ENCODE measurements at places on chromosomes 16 and 17.
A peak's percentile ranks its signal among the peaks of the same experiment; 100 is the strongest.

GRCh38 chr17:48247603-48248002 is 140.0 kb downstream of the SNX11 start:
- H3K27me3 ChIP-seq, result no peaks in the 10 kb centered on the region
- no peak overlapping the region for H3K27ac ChIP-seq
- peaks cover 21% of the 10 kb centered on the region for H3K4me1 ChIP-seq

- peak; percentile 74 for DNase-seq
- peaks cover 10% of the 10 kb centered on the region for H3K36me3 ChIP-seq
- H3K4me3 ChIP-seq, result no peak overlapping the region
- H3K27ac ChIP-seq, result no peak overlapping the region
- no peaks in the 10 kb centered on the region for H3K27me3 ChIP-seq
These were observed 43.8 kb downstream of the DNAJA2 start for GRCh38 chr16:46929378-46930332.

DNA sequence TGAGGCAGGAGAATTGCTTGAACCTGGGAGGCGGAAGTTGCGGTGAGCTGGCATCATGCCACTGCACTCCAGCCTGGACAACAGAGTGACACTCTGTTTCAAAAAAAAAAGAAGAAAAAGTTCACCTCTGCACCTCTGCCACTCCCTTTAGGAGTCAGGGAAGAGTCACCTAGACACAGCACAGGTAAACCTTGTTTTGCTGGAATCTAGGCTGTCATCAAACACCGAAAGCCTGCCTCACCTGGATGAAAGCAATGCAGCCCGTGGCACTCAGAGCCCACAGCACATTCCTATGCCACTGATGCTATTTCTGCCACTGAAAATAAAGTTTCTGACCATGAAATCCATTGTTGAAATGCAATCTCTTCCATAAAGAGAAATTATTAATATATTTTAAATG is 22.2 kb downstream of the CFAP52 start:
- H3K27ac ChIP-seq, result no peak overlapping the region
- H3K4me1 ChIP-seq, result no peaks in the 10 kb centered on the region
- H3K4me3 ChIP-seq, result no peak overlapping the region
- DNase-seq, result no peak
- H3K36me3 ChIP-seq, result no peaks in the 10 kb centered on the region
- H3K27me3 ChIP-seq, result peaks cover 16% of the 10 kb centered on the region

DNA sequence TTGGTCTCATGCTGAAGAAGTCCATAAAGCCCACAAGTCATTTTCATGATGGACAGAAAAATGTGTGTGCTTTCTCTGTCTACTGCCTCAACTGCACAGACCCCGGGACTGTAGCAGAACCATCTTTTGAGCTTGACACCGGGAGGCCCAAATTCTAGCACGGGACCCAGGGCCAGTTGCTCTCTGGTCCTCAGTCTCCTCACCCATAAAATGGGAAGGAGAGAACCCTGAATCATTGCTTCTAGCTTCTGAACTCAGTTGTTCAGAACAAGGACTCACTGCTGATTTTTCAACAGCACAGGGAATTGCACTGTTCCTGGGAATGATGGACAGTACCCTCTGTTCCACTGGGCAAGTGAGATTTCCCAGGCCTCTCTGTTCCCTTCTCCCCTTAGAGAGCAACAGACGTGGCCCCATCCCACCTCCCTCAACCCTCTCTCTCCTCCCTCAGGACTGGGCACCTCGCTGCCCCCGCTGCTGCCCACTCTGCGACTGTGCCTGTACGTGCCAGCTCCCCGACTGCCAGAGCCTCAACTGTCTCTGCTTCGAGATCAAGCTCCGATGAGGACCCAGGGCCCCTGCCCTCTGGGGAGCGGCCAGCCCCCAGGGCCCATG is 2.2 kb upstream of the ALDOA start:
- DNase-seq, result no peak
- H3K4me3 ChIP-seq, result peak overlapping the region; percentile 91
- peak overlapping the region; percentile 95 for H3K27ac ChIP-seq
- peaks cover 36% of the 10 kb centered on the region for H3K36me3 ChIP-seq
- no peaks in the 10 kb centered on the region for H3K27me3 ChIP-seq

- H3K4me3 ChIP-seq, result no peak overlapping the region
- H3K4me1 ChIP-seq, result peaks cover 59% of the 10 kb centered on the region
- H3K36me3 ChIP-seq, result peaks cover 51% of the 10 kb centered on the region
- no peaks in the 10 kb centered on the region for H3K27me3 ChIP-seq
- DNase-seq, result no peak
These were observed 39.7 kb downstream of the ARHGAP17 start for GRCh38 chr16:24975428-24975889.

- peak overlapping the region; percentile 14 for H3K4me3 ChIP-seq
- no peak for DNase-seq
- H3K27ac ChIP-seq, result peak overlapping the region; percentile 99
- H3K36me3 ChIP-seq, result peaks cover 38% of the 10 kb centered on the region
- peaks cover 64% of the 10 kb centered on the region for H3K4me1 ChIP-seq
These were observed 1.7 kb upstream of the DVL2 start for GRCh38 chr17:7235693-7236665.

GRCh38 chr17:83155128-83156121 is 76.0 kb downstream of the METRNL start:
- DNase-seq, result peak; percentile 28
- no peaks in the 10 kb centered on the region for H3K36me3 ChIP-seq
- peaks cover 11% of the 10 kb centered on the region for H3K4me1 ChIP-seq
- H3K27ac ChIP-seq, result peak overlapping the region; percentile 9

DNA sequence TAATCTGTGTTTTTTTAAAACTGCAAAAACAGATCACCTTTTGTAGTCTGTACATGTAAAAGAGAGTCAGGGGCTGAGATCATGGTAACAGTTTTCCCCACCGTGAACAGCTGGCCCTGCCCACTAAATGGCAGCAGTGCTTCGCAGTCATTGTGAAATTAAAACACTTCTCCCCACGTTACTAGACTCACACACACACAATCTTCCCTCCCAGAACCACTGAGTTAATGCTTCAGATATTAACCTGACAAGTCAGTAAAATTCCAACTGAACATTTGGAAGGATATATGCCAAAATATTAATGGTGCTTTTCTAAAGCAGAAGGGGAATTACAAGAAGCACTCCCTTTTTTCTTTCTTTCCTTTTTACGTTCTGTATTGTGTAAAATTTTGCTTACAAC is 1.2 kb upstream of the CD300LG start:
- H3K4me3 ChIP-seq, result no peak overlapping the region
- H3K4me1 ChIP-seq, result no peaks in the 10 kb centered on the region
- H3K27me3 ChIP-seq, result peaks cover 11% of the 10 kb centered on the region
- DNase-seq, result no peak
- no peaks in the 10 kb centered on the region for H3K36me3 ChIP-seq

DNA sequence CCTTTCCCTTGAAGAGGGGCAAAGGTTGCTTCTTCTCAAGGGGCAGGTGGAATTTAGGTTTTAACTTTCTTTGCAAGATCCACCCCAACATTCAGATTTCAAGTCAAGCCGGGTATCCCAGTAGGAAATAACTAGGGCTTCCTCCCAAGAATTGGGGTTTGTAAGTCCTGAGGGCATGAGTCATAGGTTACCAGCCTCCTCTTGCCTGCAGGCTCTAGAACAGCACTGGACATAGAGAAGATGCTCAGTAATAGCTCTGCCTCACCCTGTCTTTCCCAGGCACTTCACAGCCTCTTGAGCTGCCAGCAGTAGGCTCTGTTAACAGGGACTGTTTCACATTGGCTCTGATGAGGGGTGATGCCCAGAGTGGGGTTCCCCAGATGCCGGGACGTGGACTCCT is 35.8 kb upstream of the ZFP90 start:
- H3K4me3 ChIP-seq, result no peak overlapping the region
- DNase-seq, result no peak
- H3K36me3 ChIP-seq, result no peaks in the 10 kb centered on the region

- H3K36me3 ChIP-seq, result no peaks in the 10 kb centered on the region
- peaks cover 28% of the 10 kb centered on the region for H3K27me3 ChIP-seq
These were observed 4.5 kb downstream of the TMEM100 start for GRCh38 chr17:55717898-55718735.

GRCh38 chr16:66850115-66850815 is 6.1 kb downstream of the CA7 start:
- H3K36me3 ChIP-seq, result no peaks in the 10 kb centered on the region
- no peak overlapping the region for H3K4me3 ChIP-seq
- no peak for DNase-seq
- H3K4me1 ChIP-seq, result peaks cover 5% of the 10 kb centered on the region
- no peak overlapping the region for H3K27ac ChIP-seq

DNA sequence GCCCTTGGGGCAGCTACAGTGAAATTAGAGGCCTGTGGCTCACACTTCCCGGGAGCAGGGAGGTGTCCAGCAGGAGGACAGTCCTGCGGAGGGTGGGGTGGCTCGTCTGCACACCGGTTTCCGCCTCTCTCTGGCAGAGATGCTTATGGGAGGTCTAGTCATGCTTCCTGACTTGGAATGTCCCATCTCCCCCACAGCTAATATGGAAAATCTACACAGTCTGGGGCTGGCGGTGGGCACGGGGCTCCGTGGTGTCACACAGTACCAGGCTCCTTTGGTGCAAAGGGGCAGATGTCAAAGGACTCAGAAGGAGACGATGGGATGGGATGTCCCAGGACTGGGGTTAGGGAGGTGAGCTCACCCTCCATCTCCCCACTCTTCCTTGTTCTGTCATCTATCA is 44.1 kb upstream of the DOC2B start:
- H3K4me1 ChIP-seq, result no peaks in the 10 kb centered on the region
- no peak overlapping the region for H3K4me3 ChIP-seq
- H3K27ac ChIP-seq, result no peak overlapping the region
- no peaks in the 10 kb centered on the region for H3K27me3 ChIP-seq

DNA sequence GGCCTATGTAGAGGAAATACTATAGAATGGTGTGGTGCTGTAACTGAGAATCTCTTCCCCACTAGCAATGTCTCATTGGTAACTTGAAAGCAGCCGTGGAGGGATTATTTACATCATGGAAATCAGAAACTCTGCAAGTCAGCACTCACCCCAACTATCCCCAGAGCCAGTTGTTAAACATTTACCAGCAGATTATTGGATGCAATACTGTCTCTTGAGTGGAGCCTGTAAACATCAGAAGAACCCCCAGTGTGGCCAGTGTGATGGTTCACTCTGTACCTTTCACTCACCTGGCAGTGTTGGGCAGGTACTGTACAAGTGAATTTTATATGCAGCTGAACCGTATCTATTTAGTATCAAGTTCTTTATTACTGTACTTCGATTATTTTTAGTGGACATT is 299.8 kb upstream of the SALL1 start:
- H3K27me3 ChIP-seq, result no peaks in the 10 kb centered on the region
- H3K27ac ChIP-seq, result no peak overlapping the region
- no peaks in the 10 kb centered on the region for H3K36me3 ChIP-seq
- no peak for DNase-seq
- H3K4me1 ChIP-seq, result no peaks in the 10 kb centered on the region
- no peak overlapping the region for H3K4me3 ChIP-seq

GRCh38 chr16:25217921-25218320 is 1.2 kb downstream of the AQP8 start:
- H3K27ac ChIP-seq, result no peak overlapping the region
- H3K4me1 ChIP-seq, result no peaks in the 10 kb centered on the region
- no peaks in the 10 kb centered on the region for H3K36me3 ChIP-seq
- no peak overlapping the region for H3K4me3 ChIP-seq
- H3K27me3 ChIP-seq, result no peaks in the 10 kb centered on the region

- no peak overlapping the region for H3K27ac ChIP-seq
- H3K27me3 ChIP-seq, result no peaks in the 10 kb centered on the region
- H3K4me3 ChIP-seq, result no peak overlapping the region
- no peaks in the 10 kb centered on the region for H3K4me1 ChIP-seq
- no peak for DNase-seq
These were observed 8.0 kb downstream of the TNFAIP1 start for GRCh38 chr17:28343491-28343932.

GRCh38 chr17:81030741-81031565 is 4.0 kb upstream of the BAIAP2 start:
- no peak overlapping the region for H3K4me3 ChIP-seq
- H3K27me3 ChIP-seq, result peaks cover 40% of the 10 kb centered on the region

GRCh38 chr17:19769946-19770652 is 22.0 kb upstream of the ALDH3A1 start:
- H3K36me3 ChIP-seq, result no peaks in the 10 kb centered on the region
- DNase-seq, result no peak
- H3K27ac ChIP-seq, result no peak overlapping the region
- H3K27me3 ChIP-seq, result no peaks in the 10 kb centered on the region
- peaks cover 41% of the 10 kb centered on the region for H3K4me1 ChIP-seq

DNA sequence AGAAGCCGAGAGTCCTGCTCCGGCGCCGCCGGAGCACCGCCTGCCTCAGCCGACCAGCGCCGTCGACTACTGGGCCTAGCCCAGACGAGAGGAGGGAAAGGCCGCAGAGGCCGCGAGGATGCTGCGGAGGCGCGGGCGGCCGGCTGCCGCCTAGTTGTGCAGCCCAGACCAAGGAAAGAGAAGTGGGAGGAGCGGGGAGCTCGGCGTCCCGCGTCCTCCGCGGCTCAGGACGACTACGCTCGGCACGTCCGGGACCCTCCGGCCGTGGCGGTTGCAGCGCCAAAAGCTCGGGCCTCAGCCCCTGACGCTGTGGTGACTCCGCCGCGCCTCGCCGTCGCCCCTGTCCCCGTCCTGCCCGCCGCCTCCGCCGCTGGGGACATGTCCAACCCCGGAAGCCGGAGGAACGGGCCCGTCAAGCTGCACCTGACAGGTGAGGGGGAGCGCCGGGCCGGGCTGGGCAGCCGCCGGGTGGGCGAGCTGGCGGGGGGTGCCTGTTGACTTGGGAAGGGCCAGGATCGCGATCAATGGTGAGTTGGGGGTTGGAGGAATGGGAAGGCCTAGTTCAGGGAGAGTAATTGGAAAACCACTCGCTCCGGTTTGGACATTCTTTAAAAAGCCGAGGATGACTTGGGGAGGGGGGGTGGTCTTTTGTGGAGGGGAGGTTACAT is 37.7 kb downstream of the RNF135 start:
- H3K27me3 ChIP-seq, result peaks cover 21% of the 10 kb centered on the region
- H3K36me3 ChIP-seq, result peaks cover 2% of the 10 kb centered on the region
- H3K4me3 ChIP-seq, result peak overlapping the region; percentile 81
- H3K27ac ChIP-seq, result peak overlapping the region; percentile 83

GRCh38 chr17:56545106-56545505 is 48.4 kb upstream of the NOG start:
- DNase-seq, result no peak
- H3K27me3 ChIP-seq, result peaks cover 17% of the 10 kb centered on the region
- no peaks in the 10 kb centered on the region for H3K36me3 ChIP-seq
- H3K4me3 ChIP-seq, result no peak overlapping the region
- H3K4me1 ChIP-seq, result no peaks in the 10 kb centered on the region

- no peak overlapping the region for H3K27ac ChIP-seq
- H3K27me3 ChIP-seq, result no peaks in the 10 kb centered on the region
- H3K36me3 ChIP-seq, result peaks cover 23% of the 10 kb centered on the region
- H3K4me1 ChIP-seq, result peaks cover 35% of the 10 kb centered on the region
- no peak overlapping the region for H3K4me3 ChIP-seq
These were observed 12.6 kb downstream of the SAP30BP start for GRCh38 chr17:75679706-75680211.

Data from activated naive CD8-positive, alpha-beta T cell treated with anti-CD3 and anti-CD28 coated beads, Interleukin-2, amount 50 U/mL, for 24 hours (primary cell).